CD4-positive, CD25-positive, alpha-beta regulatory T cell (primary cell): ENCODE measurements at places on chromosomes 6 and 20. TPM values are rescaled to one million over a fixed set of nuclear protein-coding genes. Genes with fewer than 3 reads are reported as not detected.

DNA sequence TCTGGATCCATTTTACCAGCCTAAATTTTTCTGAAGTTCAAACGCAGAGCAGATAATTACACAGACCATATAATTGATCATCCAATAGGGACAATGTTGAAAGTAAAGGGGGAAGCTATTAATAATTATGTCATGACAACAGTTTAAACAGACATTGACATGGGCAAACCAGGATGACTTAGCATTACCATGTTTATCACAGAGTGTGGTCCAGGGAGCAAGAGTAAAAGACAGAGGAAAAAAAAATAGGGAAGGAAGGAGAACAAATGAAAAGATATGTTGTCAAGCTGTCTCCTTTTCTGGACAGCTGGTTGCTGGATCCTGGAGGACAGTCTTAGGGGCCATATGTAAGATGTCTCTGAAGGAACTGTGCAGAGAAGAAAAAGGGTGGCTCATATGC is 69.4 kb upstream of the FBXL4 start:
- no peak overlapping the region for H3K4me3 ChIP-seq
- H3K27me3 ChIP-seq, result no peaks in the 10 kb centered on the region
- no peak overlapping the region for H3K27ac ChIP-seq
- no peaks in the 10 kb centered on the region for H3K4me1 ChIP-seq

DNA sequence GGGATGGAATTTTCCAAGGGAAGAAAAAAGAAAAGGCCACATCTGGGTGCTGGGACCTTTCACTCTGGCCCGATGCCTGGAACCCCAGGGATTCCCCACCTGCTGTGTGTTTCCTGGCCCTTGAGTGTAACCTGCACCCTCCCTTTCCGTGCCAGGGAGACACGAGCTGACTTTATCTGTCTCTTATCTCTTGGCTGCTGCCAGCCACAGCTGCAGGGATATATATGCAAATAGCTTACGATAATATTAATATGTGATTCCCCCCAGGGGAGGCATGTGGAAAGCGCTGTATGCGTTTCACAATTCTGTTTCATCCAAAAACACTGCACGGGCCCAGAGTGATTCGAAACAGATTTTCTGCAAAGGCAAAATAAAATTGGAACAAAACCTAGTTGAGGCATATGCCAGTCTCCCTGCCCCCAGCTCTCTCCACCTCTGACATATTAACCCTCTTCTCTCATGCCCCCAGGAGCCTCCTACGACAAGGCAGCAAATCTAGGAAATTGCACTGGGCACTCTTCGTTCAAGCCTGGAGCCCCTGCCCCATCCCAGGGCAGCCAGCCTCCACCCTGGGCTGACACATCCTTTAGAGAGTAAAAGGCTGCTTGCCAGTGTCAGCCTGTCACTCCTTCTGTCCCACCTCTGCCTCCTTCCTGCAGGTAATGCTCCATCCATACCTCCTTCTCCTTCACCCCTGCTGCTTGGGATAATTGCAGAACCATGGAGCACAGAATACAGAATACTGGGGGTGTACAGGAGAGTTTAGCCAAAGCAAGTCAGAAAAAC is 1.3 kb downstream of the RIPOR3 start:
- H3K27ac ChIP-seq, result no peak overlapping the region
- H3K4me1 ChIP-seq, result no peaks in the 10 kb centered on the region
- H3K4me3 ChIP-seq, result no peak overlapping the region
- no peaks in the 10 kb centered on the region for H3K36me3 ChIP-seq
- H3K27me3 ChIP-seq, result peaks cover 15% of the 10 kb centered on the region

GRCh38 chr6:150032598-150032997 is 7.3 kb upstream of the RAET1L start:
- peaks cover 26% of the 10 kb centered on the region for H3K27me3 ChIP-seq
- H3K36me3 ChIP-seq, result no peaks in the 10 kb centered on the region
- H3K27ac ChIP-seq, result no peak overlapping the region
- DNase-seq, result no peak
- H3K4me1 ChIP-seq, result peaks cover 5% of the 10 kb centered on the region

DNA sequence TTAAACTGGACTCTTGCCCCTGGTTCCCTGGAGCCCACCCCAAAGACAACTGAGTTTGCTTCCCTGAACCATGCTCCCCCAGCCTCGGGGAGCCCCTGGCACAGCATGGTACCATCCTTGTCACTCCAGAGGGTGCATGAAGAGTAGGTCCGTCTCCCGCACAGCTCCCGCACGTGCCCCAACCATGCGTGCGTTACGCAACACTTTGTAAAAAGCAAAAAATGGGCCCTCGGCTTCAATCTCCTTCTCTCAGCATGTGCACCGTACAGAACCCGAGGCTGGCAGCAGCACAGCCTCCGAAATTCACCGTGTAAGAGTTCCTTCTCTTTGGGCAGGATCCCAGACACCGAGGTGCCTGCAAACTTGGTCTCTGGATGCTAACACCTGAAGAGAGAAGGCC is 5.6 kb downstream of the PMEPA1 start:
- H3K4me1 ChIP-seq, result no peaks in the 10 kb centered on the region
- H3K4me3 ChIP-seq, result no peak overlapping the region
- no peaks in the 10 kb centered on the region for H3K27me3 ChIP-seq
- no peaks in the 10 kb centered on the region for H3K36me3 ChIP-seq
- no peak overlapping the region for H3K27ac ChIP-seq

GRCh38 chr20:59125836-59126235 is 37.8 kb upstream of the ZNF831 start:
- no peak overlapping the region for H3K4me3 ChIP-seq
- no peaks in the 10 kb centered on the region for H3K36me3 ChIP-seq
- H3K27ac ChIP-seq, result no peak overlapping the region
- peaks cover 39% of the 10 kb centered on the region for H3K4me1 ChIP-seq
- H3K27me3 ChIP-seq, result no peaks in the 10 kb centered on the region
- no peak for DNase-seq

GRCh38 chr6:69232496-69232895 is 564.3 kb downstream of the LMBRD1 start:
- no peak for DNase-seq
- H3K27ac ChIP-seq, result no peak overlapping the region
- no peaks in the 10 kb centered on the region for H3K36me3 ChIP-seq
- H3K4me3 ChIP-seq, result no peak overlapping the region

GRCh38 chr6:36924778-36925374 is 29.7 kb upstream of the PI16 start:
- H3K4me1 ChIP-seq, result no peaks in the 10 kb centered on the region
- peaks cover 41% of the 10 kb centered on the region for H3K36me3 ChIP-seq
- H3K27me3 ChIP-seq, result no peaks in the 10 kb centered on the region
- no peak for DNase-seq
- no peak overlapping the region for H3K27ac ChIP-seq

GRCh38 chr6:21208796-21209186 is 384.8 kb upstream of the SOX4 start:
- H3K27me3 ChIP-seq, result no peaks in the 10 kb centered on the region
- no peak overlapping the region for H3K4me3 ChIP-seq
- no peaks in the 10 kb centered on the region for H3K4me1 ChIP-seq
- no peak for DNase-seq
- H3K36me3 ChIP-seq, result peaks cover 13% of the 10 kb centered on the region

DNA sequence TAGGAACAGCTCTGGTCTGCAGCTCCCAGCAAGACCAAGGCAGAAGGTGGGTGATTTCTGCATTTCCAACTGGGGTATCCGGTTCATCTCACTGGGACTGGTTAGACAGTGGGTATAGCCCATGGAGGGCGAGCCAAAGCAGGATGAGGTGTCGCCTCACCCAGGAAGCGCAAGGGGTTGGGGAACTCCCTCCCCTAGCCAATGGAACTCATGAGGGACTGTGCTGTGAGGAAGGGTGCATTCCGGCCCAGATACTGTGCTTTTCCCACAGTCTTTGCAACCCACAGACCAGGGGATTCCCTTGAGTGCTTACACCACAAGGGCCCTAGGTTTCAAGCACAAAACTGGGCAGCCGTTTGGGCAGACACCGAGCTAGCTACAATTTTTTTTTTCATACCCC is 21.8 kb downstream of the HDDC2 start:
- no peaks in the 10 kb centered on the region for H3K4me1 ChIP-seq
- H3K36me3 ChIP-seq, result peaks cover 34% of the 10 kb centered on the region
- H3K4me3 ChIP-seq, result no peak overlapping the region
- H3K27ac ChIP-seq, result no peak overlapping the region

DNA sequence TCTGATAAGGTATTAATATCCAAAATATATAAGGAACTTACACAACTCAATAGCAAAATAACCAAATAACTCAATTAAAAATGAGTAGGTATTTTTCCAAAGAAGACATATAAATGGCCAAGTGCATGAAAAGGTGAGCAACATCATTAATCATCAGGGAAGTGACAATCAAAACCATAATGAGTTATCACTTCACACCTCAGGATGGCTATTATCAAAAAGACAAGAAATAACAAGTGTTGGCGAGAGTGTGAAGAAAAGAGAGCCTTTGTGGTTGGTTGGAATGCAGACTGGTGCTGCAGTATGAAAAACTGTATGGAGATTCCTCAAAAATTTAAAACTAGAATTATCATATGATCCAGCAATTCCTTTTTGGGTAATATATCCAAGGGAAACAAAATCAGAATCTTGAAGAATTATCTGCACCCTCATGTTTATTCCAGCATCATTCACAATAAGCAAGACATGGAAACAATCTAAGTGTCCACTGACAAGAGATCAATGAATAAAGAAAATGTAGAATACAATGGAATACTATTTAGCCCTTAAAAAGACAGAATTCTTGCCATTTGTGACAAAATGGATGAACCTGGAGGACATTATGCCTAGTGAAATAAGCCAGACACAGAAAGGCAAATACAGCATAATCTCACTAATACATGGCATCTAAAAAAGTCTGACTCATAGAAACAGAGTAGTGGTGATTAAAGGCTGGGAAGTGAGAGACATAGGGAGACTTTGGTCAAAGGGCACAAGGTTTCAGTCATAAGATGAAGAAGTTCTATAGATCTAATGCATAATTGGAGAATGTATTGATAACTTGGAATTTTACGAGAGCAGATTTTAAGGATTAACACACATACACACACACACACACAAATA is 175.6 kb downstream of the FOXA2 start:
- no peak for DNase-seq
- no peak overlapping the region for H3K27ac ChIP-seq
- H3K27me3 ChIP-seq, result peaks cover 2% of the 10 kb centered on the region

DNA sequence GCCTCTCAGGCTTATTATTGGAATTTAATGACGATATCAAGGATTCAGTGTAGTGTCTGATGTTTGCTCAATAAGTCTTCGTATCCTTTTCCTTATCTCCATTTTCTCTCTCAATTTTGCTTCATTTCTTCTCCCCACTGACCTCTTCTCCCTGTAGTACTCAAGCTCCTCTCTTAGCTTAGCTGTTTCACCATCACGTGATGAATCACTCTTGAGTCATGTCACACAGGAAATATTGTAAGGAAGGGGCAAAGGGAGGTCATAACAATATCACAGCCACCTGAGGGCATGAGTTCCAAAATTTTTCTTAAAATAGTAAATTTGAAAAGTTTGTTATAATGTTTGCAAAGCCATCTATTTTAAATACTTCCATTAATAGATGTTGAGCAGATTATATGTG is 392.2 kb upstream of the MARCKS start:
- no peak for DNase-seq
- H3K27me3 ChIP-seq, result no peaks in the 10 kb centered on the region

- no peak overlapping the region for H3K27ac ChIP-seq
- no peak overlapping the region for H3K4me3 ChIP-seq
- H3K27me3 ChIP-seq, result peaks cover 3% of the 10 kb centered on the region
- no peaks in the 10 kb centered on the region for H3K4me1 ChIP-seq
These were observed 95.0 kb downstream of the SNX5 start for GRCh38 chr20:17873410-17874270.

DNA sequence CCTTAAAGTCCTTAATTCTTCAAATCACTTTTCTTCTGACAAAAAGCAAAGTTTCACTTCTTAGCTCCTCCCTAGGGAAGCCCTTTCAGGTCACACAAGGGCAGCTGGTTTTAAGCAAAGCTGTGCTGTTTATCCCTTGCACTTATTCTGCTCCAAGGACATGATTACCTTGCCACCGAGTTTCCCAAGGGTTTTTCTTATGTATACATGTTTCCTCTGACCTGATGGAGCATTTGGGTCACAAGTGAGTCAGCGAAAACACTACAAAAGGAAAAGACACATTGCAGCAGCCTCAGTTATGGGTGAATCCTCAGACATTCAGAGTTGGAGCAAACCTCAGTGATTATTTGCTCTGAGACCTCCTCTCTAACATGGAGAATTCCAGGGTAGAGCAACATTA is 26.6 kb upstream of the ILRUN start:
- H3K36me3 ChIP-seq, result no peaks in the 10 kb centered on the region
- H3K4me3 ChIP-seq, result no peak overlapping the region
- H3K27ac ChIP-seq, result no peak overlapping the region
- H3K27me3 ChIP-seq, result no peaks in the 10 kb centered on the region
- DNase-seq, result no peak

DNA sequence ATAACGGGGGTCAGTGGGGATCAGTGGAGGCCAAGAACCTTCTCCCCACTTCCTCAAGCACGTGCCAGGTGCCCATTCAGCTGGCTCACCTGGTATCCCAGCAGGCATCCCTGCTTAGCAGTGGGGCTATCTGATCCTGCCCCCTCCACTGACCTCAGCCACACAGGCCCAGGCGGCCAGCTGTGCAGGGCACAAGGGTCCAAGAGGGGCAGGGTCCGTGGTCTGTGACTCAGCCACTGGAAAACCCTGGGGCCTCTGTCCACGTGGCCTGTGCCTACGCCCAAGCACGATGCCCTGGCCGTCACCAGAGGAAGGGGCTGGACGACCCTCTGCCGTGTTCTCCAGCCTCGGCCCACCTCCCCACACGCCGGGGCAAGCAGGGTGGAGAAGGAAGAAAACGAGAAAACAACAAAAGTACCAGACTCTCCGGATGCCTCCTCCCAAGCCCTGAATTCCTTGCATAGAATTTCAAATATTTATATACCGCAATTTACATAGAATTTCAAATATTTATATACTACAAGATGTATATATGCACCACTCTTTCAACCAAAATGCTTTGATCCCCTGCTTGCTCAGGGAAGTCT is 12.1 kb downstream of the PXDC1 start:
- DNase-seq, result no peak
- H3K4me3 ChIP-seq, result no peak overlapping the region
- peaks cover 10% of the 10 kb centered on the region for H3K4me1 ChIP-seq
- no peaks in the 10 kb centered on the region for H3K36me3 ChIP-seq

GRCh38 chr6:114033606-114034005 is 62.7 kb upstream of the HDAC2 start:
- peaks cover 2% of the 10 kb centered on the region for H3K27me3 ChIP-seq
- no peaks in the 10 kb centered on the region for H3K4me1 ChIP-seq
- no peak overlapping the region for H3K4me3 ChIP-seq
- no peaks in the 10 kb centered on the region for H3K36me3 ChIP-seq

PHACTR3 gene
- polyA plus RNA-seq, result not detected

EBF4 gene
- 0.76 TPM for polyA plus RNA-seq

ID4 gene
- polyA plus RNA-seq, result not detected

AHI1 gene
- 2.2 TPM for polyA plus RNA-seq

USP49 gene
- polyA plus RNA-seq, result 0.42 TPM

RIPOR2 gene
- 420 TPM for polyA plus RNA-seq

GNMT gene
- 0.22 TPM for polyA plus RNA-seq

BMP2 gene
- polyA plus RNA-seq, result not detected

BPIFB1 gene
- not detected for polyA plus RNA-seq

ABHD16A gene
- 33.4 TPM for polyA plus RNA-seq

RHAG gene
- polyA plus RNA-seq, result not detected

GRM1 gene
- polyA plus RNA-seq, result 0.10 TPM

GPR6 gene
- not detected for polyA plus RNA-seq
